Activated CD8-positive, alpha-beta memory T cell treated with anti-CD3 and anti-CD28 coated beads, Interleukin-2, amount 10 ng/mL, durations not matched to agents 7 days and 5 days (primary cell): ENCODE measurements at places on chromosomes 1 and 21. TPM values are rescaled to one million over a fixed set of nuclear protein-coding genes. Genes with fewer than 3 reads are reported as not detected.
A peak's percentile ranks its signal among the peaks of the same experiment; 100 is the strongest.

CCDC27 gene
- not detected for total RNA-seq

HSD17B7 gene
- total RNA-seq, result 37.1 TPM

ZNF436 gene
- total RNA-seq, result 5.3 TPM

UBL4B gene
- not detected for total RNA-seq

CDCA8 gene
- total RNA-seq, result 77.2 TPM

DNA sequence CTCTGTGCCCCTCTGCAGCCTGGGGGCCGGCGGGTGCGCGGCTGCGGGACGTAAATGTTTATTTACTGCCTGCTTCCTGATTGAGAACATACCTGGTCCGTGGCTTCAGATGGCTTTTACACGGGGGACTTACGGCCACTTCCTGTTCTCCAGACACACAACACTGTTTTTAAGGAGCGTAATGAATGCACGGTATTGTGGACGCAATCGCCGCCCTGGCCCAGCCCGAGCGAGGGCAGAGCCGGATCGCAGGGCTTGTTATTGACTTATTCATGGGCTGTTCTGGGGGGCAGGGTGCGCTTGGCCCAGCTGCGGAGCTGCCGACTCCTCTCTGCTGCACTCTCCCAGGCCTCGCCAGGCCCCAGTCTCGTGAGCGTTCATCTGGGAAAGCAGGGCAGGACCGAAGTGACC is 52.8 kb upstream of the ACTRT2 start:
- no peak overlapping the region for H3K27ac ChIP-seq
- no peaks in the 10 kb centered on the region for H3K27me3 ChIP-seq

GRCh38 chr1:119898981-119899720 is 2.8 kb upstream of the ADAM30 start:
- H3K27me3 ChIP-seq, result peaks cover 51% of the 10 kb centered on the region
- H3K4me3 ChIP-seq, result no peak overlapping the region
- H3K4me1 ChIP-seq, result peaks cover 14% of the 10 kb centered on the region
- no peak for DNase-seq
- H3K36me3 ChIP-seq, result peaks cover 1% of the 10 kb centered on the region

DNA sequence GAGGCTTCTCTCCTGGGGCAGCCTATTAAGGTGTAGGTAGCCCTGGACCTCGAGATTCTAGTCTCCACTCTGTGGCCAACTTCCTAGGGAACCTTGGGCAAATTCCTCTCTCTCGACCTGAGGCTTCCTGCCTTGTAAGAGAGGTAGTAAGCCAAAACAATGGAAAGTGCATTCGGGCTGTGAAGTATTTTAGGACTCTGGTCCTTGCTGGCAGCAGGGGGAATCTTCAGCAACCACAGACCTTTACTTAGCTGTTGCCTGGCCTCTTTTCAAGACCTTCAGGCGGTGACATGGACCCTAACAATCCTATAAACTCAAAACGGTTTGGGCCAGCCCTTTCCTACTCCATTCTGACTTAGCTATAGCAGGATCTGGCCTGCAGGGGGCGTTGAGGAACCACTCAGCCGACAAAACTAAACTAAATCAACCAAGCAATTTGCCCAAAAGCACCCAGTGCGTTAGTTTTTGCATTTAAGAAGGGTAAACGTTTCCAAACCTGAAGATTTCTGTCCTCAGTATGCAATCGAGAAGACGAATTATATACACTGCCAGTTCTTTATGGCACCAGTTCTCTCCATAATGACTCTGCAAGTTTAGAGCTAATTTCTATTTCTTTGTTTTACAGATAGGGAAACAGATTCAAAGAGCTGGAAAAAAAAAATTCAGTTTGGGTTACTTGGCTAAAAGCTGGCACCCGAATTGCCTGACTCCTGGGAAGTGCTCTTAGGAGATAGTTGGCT is 10.9 kb upstream of the SESN2 start:
- H3K27me3 ChIP-seq, result no peaks in the 10 kb centered on the region
- H3K36me3 ChIP-seq, result peaks cover 2% of the 10 kb centered on the region
- H3K4me3 ChIP-seq, result peak overlapping the region; percentile 89
- H3K27ac ChIP-seq, result peak overlapping the region; percentile 100

- no peak for DNase-seq
- H3K27me3 ChIP-seq, result no peaks in the 10 kb centered on the region
- H3K4me3 ChIP-seq, result no peak overlapping the region
Measured at GRCh38 chr1:192418552-192419285, 101.9 kb downstream of the RGS21 start.

DNA sequence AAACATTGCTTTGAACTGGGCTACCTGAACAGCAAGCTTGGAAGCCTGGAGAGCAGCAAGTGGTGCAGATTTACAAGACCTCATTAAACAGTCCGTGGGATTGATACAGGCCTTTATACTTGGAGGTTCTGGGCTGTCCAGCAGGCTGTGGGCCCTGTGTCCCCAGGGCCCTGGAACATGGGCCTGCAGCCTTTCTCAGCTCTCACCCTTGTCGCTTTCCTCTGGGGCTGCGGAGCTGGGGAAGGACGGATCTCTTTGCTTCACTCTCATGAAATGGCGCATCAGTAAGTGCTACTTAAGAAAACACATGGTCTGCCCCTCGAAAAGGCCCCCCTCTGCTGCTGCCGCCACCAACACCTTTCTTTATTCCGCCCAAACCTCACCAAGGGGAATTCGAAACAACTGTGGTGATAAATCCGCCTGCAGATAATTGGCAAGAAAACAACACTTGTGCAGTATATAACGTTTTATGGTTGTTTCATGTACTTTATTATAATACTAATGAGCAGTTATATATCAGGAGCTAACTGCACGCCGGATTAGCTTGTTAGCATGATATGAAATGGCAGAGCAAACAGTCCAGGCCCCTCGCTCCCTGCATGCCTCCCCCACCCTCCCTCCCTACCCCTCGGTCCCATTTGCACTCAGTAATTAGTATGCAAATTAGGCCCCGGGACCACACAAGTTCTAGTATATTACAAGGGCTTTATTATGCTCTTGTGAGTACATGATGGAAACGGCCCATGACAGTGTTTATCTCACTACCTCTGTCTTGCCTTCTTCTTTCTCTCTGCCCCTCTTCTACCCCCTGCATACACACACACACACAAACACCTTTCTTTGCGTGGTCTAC is 131.5 kb downstream of the RNF220 start:
- H3K36me3 ChIP-seq, result no peaks in the 10 kb centered on the region
- H3K27me3 ChIP-seq, result peaks cover 42% of the 10 kb centered on the region
- H3K4me1 ChIP-seq, result peaks cover 13% of the 10 kb centered on the region
- H3K27ac ChIP-seq, result no peak overlapping the region

DNA sequence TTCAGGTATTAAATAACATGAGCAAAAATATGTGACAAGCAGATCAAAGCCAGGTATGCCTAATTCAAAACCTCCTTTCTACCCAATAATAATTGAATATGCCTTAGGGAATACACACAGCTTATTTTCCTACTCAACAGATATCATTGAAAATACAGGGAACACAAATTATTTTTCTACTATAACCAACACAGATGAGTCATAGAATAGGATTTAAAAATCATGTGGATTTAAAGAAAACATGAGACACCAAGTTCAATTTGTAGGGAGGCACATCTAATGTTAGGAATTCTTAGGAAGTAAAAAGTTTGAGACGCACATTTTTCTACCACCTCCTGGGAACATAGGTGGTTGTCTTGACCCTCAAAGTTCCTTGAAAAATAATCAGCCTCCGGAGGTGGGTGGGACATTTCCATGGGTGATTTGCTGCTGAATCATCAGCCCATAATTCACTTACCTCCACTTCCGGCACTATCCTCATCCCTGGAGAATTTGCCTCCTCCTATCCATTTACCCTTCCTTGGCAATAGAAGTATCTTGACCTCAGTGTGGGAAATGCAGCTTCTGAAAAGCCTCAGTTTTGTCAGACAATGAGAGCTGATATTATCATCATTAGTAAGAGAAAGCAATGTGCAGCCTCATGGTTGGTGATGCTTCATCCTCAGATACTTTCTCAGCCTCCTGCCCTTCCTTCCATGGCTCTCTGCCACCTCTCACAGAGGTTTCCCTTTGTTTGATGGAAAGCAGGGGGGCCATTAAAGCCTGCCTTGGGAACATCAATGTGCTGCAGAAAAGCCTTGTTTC is 33.5 kb upstream of the RGS4 start:
- no peak overlapping the region for H3K4me3 ChIP-seq
- no peaks in the 10 kb centered on the region for H3K4me1 ChIP-seq
- H3K27ac ChIP-seq, result no peak overlapping the region
- DNase-seq, result no peak
- H3K36me3 ChIP-seq, result no peaks in the 10 kb centered on the region

- peaks cover 42% of the 10 kb centered on the region for H3K27me3 ChIP-seq
- H3K4me3 ChIP-seq, result no peak overlapping the region
- DNase-seq, result no peak
Measured at GRCh38 chr21:34649400-34649799, 19.4 kb upstream of the CLIC6 start.

DNA sequence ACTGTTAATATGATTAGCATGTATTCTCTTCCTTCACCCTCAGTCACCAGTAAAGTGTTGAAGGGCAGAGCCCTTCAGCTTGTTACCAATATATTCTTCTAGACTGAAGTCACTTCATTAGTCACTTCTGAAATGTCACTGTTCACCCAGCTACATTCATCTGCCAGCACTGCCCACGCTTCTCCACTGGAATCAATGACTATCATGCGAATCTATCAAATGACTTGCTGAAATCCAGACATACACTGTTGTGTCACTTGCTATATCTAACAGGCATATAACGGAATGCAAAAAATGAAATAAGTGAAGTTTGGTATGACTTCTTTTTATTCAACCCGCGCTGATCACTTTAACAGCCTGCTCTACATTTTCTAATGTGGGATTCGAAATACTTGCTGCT is 16.1 kb downstream of the FH start:
- peaks cover 2% of the 10 kb centered on the region for H3K4me1 ChIP-seq
- DNase-seq, result no peak
- peaks cover 47% of the 10 kb centered on the region for H3K36me3 ChIP-seq
- no peak overlapping the region for H3K4me3 ChIP-seq
- no peak overlapping the region for H3K27ac ChIP-seq
- H3K27me3 ChIP-seq, result no peaks in the 10 kb centered on the region

GRCh38 chr1:15206418-15207030 is 40.5 kb upstream of the FHAD1 start:
- H3K4me1 ChIP-seq, result no peaks in the 10 kb centered on the region
- H3K27ac ChIP-seq, result no peak overlapping the region
- peaks cover 15% of the 10 kb centered on the region for H3K27me3 ChIP-seq
- H3K4me3 ChIP-seq, result no peak overlapping the region
- H3K36me3 ChIP-seq, result no peaks in the 10 kb centered on the region

GRCh38 chr1:52632732-52633290 is at the start of gene SHISAL2A:
TSS of gene SHISAL2A (plus strand) at chr1:52633168. CDS start at chr1:52633494, 326 bp downstream.
- H3K27ac ChIP-seq, result peak within 1 kb of the TSS; percentile 85
- H3K4me3 ChIP-seq, result peak within 1 kb of the TSS; percentile 76
- H3K36me3 ChIP-seq, result peaks cover 2% of the 10 kb centered on the region
- H3K27me3 ChIP-seq, result peaks cover 3% of the 10 kb centered on the region
- peaks cover 52% of the 10 kb centered on the region for H3K4me1 ChIP-seq
- peak; percentile 74 for DNase-seq
